ENCODE measurements at places on chromosomes 12 and 14.

- no peak for DNase-seq
Observed at GRCh38 chr14:93092606-93093556, 22.8 kb downstream of the ITPK1 start.

DNA sequence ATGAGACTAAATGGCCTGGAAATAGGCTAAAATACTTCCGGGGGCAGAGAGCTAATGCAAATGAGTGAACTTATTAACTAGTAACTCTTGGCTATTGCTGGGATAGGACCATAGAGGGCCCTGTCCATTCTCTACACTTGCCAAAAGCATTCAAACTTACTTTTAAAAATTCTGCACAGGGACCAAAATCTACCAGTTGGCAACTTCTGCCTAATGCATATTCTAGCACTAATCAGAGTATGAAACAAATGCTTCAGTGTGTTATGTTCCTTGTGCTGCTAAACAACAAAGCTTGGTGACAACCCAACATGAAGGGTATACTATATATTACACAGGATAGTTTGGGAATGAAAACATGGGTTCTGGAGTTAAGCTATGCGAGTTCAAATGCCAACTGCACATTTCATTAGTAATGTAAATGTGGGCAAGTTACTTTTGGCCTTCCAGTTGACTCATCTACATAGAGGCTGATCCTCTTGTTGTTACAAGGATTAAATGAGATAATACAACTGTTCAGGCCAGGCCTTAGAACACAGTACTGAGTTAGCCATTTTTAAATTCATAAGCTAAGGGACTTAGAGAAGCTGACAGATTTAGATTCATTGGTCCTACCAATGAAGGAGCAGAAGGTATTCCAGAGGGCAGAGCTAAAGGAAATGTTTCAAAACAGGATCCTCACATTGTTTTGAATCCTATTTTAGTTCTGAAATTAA, 32.4 kb downstream of the HIGD1C start:
- no peak for DNase-seq

DNA sequence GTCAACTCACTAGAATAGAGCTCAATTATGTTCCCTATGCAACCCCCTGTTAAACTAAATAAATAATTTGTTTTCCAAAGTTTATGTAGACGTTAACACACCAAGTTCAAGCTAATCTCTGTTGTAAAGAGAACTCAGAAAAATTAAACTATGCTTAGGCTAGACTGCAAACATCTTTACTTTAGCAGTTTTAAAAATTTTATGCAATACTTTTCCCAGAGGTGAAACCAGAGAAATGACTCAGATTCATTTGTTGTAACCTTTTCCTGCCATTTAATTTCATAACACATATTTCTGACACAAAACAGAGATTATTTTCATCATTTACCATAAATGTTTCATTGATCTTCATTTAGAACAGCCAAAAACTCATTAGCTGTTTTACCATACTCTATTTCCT, 27.4 kb downstream of the ABCC9 start:
- DNase-seq: no peak

- no peak for DNase-seq
Observed at GRCh38 chr14:28666961-28667360, 99.6 kb upstream of the FOXG1 start.

DNA sequence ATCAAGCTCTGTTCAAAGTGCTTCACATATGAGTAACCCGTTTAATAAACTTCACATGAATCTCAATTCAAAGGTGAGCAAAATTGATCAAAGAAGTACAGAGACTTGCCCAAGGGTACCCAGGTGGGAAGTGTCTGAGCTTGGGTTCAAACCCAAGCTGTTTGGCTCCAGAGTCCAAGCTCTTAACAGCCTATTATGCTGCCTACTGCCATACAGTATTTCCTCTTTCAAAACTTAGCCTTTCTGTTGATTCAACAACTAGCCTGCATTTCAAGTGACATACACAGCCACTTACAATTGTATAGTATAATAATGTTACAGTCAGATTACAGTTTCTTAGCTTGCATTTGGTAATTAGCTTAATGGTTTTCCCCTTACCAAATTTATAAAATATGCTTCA, 29.7 kb downstream of the FRMD6 start:
- no peak for DNase-seq

GRCh38 chr14:104800015-104800770, 708 bp upstream of the ZBTB42 start:
- DNase-seq: peak; percentile 80

GRCh38 chr12:116697716-116698115, 40.2 kb downstream of the SPRING1 start:
- DNase-seq: no peak

- peak; percentile 69 for DNase-seq
Observed at GRCh38 chr12:6230321-6231110, 30.3 kb downstream of the CD9 start.

- DNase-seq: no peak
Observed at GRCh38 chr14:91829511-91829910, 37.8 kb downstream of the TC2N start.

DNA sequence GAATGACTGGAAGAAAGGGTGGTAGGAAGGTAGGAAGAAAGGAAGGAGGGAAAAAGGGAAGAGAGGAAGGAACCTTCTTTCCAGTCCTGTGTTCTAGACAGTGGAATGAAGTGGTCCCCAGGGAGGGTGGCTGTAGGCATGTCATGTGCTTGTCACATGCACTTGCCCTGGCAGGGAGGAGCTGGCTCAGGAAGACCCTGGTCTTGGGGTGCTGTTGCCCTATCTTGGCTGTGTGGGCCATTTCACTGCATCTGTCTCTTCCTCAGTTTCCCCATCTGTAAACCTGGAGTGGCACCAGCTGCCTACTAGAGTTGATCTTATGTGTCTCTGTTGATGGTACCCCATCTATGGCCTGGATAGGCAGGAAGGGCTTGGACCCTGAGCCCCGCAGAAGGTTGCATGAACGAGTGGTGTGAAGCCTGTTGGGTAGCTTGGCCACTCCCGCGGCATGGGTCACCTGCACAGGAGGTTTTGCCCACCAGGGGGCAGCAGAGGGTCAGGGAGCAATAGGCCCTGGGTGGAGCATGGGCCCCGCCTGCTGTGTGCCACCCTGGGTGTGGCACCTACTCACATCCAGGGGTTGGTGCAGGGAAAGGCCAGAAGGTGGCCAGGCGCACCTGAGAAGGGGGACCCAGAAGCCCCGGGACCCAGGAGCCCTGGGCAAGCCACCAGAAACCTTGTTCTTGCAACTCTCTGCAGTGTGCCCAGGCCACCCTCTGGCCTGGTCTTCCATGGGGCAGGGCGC, 25.1 kb downstream of the MEG3 start:
- DNase-seq: peak; percentile 77

- no peak for DNase-seq
Observed at GRCh38 chr12:113065126-113066007, 8.8 kb downstream of the DTX1 start.

DNA sequence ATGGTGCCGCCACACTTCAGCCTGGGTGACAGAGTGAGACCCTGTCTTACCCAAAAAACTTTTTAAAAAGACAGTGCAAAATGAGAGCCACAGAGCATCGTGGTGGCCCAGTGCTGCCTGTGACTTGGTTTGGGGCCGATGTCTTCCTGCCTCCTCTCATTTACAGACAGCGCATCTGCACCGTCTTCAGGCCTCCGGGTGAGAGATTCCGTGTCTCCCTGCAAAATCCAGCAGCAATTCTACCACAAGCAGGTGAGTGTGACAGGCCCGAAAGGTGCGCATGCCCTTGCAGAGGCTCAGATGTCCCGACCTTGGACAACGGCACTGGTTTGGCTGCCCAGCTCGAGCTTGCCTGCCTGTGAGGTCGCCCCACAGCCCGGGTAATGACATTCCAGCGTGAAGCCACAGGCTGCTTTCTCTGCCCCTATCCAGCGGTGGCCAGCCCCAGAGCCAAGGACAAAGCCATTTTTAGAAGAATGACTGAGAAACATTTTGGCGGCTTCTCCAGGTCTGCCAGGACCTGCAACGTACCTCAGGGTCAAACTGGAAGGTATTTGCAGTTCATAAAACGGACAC, 70.3 kb upstream of the RFLNA start:
- no peak for DNase-seq

DNA sequence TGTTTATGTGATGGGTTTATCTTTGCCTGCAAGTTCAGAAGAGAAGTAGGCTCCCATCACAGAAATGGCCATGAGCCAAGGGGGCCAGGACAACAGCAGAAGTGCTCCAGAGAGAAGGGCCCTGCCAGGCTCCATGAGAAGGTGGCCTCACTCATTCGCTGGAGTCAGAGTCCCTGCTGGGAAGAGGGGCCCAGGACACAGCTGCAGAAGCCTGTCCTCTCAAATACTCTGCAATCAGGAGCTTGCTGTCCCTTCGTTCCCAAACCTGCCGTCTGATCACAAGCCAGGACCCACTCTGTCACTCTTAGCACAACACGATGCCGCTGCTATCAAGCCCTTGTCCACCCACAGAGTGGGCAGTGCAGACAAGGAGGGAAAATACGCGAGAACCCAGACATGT, 306.2 kb upstream of the FKBP4 start:
- no peak for DNase-seq

GRCh38 chr14:96660123-96660522, 137.1 kb upstream of the VRK1 start:
- no peak for DNase-seq

DNA sequence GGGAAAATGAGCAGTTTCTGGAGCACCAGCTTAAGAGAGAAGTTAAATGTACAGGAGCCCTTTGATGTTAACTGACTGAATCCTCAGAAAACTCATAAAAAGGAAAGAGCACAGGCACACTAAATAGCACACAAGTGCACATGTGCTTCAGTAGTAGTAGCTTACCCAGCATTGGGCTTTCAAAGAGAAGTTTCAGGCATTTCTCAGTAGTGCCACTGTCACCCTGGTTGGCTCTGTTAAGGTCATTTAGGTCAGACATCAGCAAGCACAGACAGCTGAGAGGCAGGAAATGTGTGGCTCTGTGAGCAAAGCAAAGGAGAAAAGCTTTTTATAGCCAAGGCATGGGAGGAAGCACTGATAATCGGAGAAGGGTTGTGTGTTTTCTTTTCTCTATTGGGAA, 96.3 kb upstream of the HIF1A start:
- DNase-seq: no peak

DNA sequence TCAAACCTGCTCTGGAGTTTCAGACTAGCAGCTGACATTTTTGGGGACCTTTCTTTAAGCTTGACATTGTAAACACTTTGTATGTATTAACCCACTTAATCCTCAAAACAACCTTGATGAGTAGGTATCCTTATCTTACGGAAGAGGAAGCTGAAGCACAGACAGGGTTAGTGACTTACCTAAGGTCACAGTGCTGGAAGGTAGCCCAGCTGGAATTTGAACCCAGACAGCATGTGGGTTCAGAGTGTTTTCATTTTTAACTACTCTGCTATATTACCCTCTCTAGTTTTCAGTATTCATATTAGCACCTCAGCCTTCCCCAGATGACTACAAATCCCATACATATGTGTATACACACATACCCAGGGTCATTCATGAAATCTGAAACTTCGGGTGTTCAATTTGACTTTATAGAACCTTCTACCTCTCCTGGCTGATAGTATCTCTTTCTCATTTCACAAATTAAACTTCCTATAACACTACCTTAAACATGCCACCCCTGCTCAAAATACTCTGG, 13.9 kb downstream of the LPCAT3 start:
- DNase-seq: no peak

DNA sequence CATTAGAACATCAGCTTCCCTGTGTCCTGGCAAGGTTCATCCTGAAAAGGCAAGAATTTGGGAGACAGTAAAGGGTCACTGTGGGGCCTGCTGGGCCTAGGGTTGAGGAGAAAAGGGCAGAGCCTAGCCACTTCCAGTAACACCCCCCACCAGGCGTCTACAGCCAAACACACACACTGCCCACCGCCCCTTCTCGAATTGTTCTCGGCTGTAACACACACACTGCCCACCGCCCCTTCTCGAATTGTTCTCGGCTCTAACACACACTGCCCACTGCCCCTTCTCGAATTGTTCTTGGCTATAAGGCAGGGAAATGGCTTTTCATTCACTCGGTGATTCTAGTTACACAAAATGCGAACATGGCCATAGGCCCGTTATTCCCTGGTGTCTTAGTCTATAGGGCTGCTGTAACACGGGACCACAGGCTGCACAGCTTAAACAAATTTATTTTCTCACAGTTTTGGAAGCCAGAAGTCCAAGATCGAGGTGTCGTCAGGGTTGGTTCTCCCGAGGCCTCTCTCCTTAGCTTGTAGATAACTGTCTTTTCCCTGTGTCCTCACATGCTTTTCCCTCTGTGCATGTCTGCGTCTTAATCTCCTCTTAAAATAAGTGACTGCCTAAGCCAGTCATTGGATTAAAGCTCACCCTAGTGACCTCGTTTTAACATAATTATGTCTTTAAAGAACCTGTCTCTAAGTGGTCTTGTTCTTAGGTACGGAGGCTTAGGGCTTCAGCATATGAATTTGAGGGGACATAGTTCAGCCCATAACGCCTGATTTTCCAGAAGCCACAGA, 171.0 kb downstream of the ADGRD1 start:
- no peak for DNase-seq

All from activated gamma-delta T cell treated with Interleukin-2 at 50 U/mL for 16 hours (primary cell).